ENCODE measurements at places on chromosomes 1 and 21.

GRCh38 chr1:78603206-78603605, 17.0 kb upstream of the IFI44L start:
- no peak for DNase-seq

GRCh38 chr1:225926551-225927113, 2.6 kb upstream of the PYCR2 start:
- DNase-seq, result no peak

DNA sequence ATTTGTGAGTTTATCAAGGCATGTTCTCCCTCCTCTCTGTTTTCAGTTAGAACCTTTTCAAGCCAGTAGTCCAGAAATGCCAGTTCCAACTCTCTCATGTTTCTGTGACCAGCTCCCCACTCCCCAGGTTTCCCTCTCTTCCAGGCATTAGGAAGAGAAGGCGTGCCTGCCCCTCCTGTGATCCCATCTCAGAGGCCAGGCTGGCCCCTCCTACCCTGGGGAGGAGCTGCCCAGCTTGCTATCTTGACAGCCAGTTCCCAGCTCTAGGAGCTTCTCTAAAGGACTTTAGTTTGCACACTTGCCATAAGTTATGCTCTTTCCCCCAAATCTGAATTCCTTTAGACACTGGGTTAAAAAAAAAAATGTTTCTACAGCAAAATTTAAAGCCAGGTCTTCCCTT, 8.9 kb downstream of the HYI start:
- no peak for DNase-seq

- no peak for DNase-seq
Measured at GRCh38 chr1:214086945-214087344, 99.2 kb downstream of the PROX1 start.

DNA sequence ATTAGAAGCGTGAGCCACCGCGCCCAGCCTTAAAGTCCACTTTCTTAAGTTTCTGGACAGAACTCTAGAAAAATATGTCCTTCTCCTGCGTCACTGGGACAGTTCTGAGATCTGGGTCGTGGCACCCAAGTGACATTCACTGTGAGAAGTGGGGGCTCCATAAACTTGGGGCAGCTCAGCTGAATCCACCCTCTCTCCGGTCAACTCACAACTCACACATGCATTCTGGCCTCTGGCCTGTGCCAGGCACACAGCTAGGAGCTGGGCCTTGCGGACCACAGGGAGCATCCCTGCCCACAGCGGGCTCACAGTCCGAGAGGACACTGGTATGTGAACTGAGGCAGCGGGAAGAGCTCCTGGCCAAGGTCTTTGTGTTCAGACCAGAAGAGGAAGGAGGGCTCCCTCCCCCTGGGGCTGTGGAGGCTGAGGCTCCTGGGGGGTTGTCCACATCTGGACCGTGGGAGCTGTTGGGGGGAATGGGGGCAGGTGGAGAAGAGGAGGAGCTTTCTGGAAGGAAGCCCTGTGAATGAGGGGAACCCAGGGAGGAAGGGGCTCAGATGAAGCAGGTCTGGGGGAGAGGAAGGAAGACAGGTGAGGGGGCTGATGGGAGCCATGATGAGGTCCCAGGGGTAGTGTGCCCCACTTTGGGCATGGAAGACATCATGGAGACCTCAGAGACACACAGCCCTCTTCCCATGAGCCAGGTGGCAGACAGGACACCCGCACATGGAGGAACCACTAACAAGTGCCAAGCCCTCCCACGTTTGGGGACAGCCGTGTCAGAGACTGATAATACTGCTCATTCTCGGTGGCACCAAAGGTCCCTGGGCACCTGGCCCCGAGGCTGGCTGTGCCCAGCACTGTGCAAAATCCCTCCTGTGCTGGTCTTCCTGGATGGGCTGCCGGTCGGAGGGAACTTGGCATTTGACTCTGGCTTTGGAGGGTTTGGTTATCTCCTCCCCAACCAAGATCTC, 191.0 kb upstream of the VAMP3 start:
- no peak for DNase-seq

DNA sequence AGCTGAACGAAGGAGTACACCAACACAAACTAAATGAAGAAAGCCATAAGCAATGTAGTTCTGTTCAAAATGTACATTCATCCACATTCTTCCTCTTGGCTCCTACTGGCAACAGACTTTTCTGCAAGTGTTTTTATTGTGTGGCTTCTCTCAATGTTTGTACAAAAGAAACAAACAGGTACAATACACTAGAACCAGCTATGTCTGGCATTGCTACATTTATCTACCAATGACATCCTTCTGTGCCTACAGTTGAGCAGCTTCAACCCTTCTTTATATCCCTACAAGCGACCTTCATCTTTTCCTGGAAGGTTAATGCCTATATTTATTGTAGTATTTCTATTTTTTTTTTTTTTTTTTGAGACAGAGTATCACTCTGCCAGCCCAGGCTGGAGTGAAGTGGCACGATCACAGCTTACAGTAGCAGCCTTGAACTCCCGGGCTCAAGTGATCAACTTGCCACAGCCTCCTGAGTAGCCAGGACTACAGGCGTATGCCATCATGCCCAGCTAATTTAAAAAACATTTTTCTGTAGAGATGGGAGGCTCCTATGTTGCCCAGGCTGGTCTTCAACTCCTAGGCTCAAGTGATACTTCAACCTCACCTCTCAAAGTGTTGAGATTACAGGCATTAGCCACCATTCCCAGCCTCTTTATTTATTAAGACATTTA, 89.3 kb downstream of the ASH1L start:
- DNase-seq, result no peak

- DNase-seq, result no peak
Measured at GRCh38 chr21:37195610-37196009, 71.5 kb downstream of the VPS26C start.

- DNase-seq, result no peak
Measured at GRCh38 chr1:35080171-35080854, 1.1 kb downstream of the ZMYM1 start.

DNA sequence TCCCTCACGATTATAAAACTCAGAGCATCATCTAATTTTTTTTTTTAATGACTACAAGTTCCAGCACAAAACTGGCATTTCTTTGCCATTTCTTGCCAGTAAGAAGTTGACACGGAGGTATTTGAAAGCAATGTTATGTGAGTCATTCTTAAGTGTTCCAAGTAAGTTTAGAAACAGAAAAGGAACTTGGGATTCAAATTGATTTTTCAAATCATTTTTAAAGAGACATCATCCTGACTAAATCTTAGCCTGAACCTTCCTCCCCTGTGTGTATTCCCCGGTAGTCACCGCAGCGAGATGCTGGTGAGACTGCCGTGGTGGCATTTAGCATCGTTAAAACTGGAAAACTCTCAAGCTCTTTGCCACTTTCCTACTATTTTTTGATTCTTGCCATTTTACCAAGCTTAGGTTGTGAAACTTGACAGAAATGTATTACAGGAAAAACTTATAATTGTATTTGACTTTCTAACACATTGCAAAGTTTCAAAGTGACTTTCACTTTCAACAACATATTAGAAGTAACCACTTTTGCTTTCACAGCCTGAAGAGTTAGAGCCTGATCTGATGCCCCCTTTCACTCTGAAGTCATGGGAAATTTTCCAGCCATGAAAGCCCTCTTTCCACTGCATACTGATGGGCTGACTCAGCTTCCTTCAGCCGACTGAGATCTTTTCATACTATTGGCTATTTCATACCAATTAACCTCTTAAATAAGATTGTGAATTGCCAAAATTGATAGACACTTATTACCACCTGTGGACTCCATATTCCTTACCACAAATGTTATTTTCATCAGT, 61.4 kb downstream of the OLFML2B start:
- DNase-seq, result no peak

DNA sequence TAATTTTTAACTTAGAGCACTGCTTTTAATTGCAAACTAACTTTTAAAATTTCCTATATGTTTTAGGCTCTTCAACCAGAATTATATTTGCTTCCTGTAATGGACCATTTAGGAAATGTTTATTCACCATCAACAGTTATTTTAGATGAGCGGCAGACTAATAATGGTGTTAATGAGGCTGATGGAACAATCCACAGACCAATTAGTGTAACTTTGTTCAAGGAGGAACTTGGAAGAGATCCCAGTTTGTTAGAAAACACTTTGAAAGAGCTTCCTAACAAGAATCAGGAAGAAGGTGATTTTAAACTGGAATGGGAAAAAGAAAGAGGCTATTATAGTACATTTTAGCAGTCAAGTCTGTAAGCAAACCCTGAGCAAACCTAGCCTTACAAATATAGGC, 19.4 kb upstream of the GNG5 start:
- no peak for DNase-seq

DNA sequence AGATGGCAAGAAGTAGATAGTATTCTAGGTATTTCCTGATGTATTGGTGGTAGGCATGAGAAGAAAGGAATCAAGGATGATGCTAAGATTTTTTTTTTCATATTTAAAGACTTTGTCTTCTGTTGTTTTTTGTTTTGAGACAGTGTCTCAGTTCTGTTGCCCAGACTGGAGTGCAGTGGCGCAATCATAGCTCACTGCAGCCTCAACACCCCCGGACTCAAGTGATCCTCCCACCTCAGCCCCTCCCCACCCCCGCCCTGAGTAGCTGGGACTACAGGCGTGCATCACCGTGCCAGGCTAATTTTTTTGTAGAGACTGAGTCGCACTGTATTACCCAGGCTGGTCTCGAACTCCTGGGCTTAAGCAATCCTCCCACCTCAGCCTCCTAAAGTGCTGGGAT, 2.8 kb upstream of the CAPZB start:
- DNase-seq, result peak; percentile 32

DNA sequence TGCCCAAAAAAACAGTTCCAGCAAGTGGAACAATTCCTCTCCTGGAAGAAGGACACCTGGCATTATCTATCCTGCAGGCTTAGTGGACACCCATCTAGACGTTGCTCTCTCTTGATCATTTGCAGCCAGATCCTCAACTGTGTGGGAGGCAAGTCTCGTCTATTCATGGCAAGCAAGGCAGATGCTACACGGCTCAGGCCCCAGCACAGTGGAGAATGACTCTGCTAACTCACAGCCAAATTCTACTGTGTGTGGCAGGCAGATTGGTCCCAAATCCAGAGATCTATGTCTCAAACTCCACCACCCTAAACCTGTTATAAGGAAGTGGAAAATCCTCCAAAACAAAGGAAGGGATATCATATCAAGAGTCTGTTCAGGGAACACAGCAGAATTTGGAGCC, 7.0 kb downstream of the TNNT2 start:
- no peak for DNase-seq

DNA sequence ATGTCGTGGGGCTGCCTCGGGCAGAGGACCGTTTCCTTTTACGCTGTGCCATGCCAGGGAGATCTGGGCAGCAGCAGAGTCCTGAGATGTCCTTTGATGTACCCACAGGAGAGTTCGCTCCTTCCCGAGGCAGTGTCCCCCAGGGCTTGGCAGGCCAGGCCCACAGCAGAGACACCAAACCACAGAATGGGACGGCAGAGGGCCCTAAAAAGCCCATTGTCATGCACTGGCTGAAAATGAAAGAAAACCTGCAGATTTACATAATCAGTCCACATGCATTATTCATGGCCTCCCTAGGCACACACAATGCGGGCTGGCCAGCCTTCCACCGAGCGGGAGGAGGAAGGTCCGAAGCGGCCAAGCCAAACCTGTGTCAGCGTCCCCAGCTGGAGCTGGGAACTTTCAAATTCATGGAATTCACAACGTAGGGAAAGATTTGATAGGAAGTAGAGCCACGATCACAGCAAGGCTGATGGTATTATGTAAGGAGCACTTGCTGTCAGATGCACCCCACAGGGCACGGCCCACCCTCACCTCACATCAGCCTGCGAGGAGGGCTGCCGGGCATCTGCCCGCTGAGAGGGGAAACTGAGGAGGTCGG, 25.3 kb upstream of the EFHD2 start:
- DNase-seq, result no peak

Measured in CD4-positive, alpha-beta T cell treated with Interleukin-17A for 4 hours (primary cell).